CD4-positive, alpha-beta T cell treated with Interferon gamma for 1 hour (primary cell): ENCODE measurements at places on chromosomes 7 and 10.

DNA sequence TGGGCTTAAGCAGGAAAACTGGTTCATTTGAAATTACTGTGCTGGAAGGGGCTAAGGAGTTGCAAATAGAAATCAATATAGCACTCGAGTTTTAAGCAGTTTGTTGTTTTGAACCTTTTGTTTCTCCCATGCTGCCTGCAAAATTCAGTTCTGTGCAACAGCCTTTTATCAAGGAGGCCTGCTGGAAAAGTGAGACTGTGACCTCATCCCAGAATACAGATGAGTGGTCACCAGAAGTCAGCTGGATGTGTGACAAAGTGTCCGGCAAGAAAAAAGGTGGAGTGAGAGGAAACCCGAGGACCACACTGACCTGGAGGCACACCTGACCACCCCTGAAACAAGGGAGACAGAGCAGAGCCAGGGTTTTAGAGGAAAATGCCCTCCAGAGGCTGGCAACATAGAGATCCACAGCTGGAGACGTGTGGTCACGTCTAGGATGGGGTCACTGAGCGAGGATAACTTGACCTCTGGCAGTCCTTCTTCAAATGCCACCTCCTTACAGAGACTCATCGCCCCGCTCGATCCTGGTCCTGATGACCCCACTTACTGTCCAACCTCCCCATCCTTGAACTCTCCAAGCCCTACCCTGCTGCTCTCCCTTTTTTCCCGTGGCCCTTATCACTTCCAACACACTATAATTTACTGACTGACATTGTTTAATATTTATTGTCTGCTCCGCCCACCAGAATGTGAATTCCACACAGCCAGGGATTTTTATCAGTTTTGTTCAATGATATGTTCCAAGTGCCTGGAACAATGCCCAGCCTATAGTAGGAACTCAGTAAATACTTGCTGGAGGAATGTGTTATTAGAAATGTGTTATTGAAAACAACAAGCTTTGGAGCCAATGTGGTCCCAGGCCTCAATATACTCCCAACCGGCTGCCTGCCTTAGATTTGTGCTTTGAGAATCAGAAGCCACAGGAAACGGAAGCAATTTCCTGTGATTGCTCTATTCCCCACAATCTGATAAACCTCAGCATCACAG, 243.8 kb downstream of the GLI3 start:
- no peak for DNase-seq

DNA sequence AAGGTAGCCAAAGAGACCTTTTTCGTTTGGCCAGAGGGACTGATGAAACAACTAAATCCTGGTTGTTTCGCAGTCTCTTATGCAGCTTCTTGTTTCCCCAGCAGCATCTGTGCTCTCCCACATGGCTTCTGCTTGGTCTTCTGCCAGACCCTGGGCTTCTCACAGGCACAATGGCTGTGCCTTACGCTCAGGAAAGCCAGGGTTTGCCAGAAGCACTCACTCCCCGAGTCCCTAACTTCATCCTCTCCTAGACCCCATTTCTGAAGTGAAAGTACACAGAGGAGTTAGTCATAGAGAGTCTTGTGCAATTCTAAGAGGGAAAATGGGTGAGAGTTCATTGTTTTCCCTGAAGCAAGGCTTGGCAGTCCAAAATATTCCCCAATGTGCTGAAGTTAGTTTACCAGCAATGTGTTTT, 121.7 kb downstream of the EVX1 start:
- no peak for DNase-seq

- DNase-seq: no peak
Observed at GRCh38 chr7:154960063-154960790, 42.7 kb downstream of the PAXIP1 start.

DNA sequence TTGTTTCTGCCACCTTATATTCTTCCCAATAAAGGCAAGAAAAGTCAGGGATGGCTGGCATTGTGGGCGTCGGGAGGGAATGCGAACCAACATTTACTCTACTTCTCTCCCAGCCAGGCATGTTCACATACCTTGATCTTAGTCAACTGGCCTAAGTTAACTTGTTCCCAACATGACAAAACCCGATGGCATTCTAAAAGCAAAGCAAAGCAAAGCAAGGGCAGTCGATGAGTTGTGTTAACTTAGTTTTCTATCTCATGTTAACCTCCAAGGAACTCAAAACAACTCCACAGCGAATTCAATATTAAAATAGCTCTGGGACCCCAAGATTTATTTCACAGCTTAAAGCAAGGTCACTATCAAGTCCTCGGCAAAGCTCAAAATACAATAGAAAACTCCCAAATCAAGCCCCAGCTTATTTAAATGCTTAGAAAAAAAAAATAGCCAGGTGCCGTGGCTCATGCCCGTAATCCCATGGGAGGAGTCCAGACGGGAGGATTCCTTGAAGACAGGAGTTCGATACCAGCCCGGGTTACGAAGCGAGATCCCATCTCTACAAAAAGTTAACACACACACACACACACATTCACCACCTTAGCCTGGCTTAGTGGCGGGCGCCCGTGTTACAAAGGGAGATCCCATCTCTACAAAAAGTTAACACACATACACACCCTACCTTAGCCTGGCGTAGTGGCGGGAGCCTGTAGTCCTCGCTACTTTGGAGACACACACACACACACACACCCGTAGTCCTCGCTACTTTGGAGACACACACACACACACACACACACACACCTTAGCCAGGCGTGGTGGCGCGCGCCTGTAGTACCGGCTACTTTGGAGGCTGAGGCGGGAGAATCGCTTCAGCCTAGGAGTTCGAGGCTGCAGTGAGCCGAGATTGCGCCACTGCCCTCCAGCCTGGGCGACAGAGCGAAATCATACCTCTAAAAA, 901 bp upstream of the CCNY start:
- DNase-seq: peak; percentile 10

- peak; percentile 5 for DNase-seq
Observed at GRCh38 chr7:16891338-16891737, 9.6 kb upstream of the AGR3 start.

DNA sequence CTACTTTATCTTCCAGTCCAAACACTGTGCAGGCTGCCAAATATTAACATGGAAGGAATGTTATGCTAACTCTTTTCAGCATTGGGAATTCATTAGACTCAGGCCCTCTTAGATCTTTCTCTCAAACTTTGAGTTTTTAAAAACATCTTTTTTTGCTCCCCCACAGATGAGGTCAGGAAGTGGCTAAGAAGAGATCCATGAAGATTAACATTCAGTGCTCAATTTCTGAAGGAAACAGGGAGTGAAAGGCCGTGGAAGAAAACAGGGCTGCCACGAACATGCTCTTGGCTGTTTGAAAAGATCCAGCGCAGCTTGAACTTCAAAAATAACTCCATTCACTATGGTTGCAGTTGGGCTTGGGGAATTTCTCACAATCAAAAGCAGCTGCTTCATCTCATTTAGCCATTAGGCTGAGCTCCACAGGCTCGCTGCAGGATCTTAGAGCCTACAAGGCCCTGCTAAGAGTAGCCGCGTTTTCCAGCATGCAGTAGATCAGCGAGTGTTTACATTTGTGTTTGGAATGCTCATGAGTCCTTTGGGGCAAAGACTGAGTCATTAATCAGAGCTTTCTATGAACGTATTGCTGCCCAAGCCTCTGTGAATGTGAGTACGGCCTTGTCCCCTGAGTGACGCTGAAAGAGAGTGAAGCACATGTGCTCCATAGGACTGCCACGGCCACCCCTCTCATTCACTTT, 41.2 kb upstream of the TNS3 start:
- no peak for DNase-seq

- DNase-seq: no peak
Observed at GRCh38 chr7:54841772-54842697, 83.0 kb upstream of the SEC61G start.

DNA sequence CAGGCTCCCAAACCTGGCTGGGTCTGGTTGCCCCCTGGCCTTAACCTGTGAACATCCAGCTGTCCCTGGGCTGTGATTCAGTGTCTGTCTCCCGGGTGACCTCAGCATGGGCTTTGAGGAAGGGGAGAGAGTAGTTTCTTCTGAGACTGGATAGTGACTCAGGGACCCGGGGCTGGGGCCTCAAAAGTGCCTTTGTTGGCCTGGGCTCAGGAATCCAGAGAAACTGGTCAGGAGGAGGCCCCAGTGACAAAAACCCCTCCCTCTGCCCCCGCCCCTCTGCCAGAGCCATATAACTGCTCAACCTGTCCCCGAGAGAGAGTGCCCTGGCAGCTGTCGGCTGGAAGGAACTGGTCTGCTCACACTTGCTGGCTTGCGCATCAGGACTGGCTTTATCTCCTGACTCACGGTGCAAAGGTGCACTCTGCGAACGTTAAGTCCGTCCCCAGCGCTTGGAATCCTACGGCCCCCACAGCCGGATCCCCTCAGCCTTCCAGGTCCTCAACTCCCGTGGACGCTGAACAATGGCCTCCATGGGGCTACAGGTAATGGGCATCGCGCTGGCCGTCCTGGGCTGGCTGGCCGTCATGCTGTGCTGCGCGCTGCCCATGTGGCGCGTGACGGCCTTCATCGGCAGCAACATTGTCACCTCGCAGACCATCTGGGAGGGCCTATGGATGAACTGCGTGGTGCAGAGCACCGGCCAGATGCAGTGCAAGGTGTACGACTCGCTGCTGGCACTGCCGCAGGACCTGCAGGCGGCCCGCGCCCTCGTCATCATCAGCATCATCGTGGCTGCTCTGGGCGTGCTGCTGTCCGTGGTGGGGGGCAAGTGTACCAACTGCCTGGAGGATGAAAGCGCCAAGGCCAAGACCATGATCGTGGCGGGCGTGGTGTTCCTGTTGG, at the start of gene CLDN4:
CLDN4 (plus strand) TSS at position 316 of the 903 bp plus-strand sequence; CDS start at position 522, 206 bp downstream.
- no peak for DNase-seq

- DNase-seq: no peak
Observed at GRCh38 chr7:14690075-14690474, 212.5 kb downstream of the DGKB start.

- DNase-seq: no peak
Observed at GRCh38 chr7:123757095-123757494, 8.3 kb upstream of the WASL start.

DNA sequence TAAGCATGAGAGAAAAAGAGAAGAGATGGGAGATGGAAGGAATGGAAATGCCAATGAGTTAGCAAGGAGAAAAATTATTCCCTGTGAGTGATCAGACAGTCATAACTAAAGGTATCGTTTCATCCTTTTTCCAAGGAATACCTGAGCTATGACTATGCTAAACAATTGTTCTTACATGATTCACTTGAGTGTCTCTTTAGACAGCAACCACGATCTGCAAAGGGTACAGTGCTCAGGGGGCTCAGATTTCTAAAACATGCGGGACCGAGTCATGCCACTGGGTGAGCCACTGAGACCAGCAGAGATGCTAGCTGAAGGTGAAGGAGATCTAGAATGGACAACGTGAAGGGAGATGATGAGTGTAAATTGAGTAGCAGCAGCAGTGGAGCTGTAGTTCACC, 78.0 kb upstream of the CTTNBP2 start:
- DNase-seq: no peak

DNA sequence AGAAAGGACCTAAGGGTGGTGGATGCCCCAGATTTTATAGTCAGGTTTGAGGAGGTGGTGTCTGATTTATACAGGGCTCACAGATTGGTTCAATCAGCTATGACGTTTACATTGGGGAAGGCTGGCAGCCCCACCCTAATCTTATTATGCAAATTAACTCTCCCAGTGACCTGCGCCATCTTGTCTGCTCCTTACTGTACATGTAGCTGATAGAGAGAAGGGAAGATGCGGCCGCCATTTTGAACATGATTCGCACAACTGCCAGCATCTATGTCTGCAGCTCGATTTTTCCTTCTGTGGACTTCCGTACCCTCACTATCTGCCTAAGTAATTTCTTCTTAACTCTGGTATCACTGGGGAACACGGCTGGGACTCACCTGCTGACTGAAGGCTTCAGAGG, 619.0 kb upstream of the DPP6 start:
- DNase-seq: no peak

DNA sequence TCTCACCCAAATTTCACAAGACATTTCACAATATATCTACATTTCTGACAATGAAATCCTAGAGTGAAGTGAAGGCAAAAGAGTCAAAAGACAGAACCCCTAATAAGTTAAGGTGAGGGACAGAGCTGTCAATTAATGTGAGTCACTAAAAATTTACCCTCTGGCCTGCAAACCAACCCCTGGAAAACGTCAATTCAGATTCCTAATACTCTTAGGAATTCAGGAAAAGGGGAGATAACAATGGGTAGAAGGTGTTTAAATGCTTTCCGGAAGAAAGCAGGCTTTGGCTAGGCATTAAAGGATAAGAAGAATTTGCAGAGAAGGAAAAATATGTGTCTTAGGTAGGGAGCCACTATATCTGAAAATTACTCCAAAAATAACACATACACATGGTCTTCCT, 299.6 kb downstream of the INHBA start:
- no peak for DNase-seq

DNA sequence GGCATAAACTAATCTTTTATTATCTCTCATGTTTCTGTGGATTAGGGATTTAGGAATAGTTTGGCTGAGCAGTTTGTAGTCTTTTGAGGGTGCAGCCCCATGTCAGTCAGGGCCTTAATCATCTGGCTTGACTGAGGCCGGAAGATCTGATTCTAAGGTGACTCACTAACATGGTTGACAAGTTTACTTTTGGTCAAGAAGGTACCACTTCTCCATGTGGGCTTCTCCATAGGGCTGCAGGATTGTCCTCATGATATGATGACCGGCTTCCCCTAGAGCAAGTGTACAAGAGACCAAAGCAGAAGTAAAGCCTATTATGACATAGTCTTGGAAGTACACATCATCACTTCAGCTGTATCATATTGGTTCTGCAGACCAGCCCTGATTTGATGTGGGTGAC, 45.9 kb upstream of the OIT3 start:
- DNase-seq: peak; percentile 1

- DNase-seq: no peak
Observed at GRCh38 chr10:83820033-83820432, 319.3 kb upstream of the GHITM start.

DNA sequence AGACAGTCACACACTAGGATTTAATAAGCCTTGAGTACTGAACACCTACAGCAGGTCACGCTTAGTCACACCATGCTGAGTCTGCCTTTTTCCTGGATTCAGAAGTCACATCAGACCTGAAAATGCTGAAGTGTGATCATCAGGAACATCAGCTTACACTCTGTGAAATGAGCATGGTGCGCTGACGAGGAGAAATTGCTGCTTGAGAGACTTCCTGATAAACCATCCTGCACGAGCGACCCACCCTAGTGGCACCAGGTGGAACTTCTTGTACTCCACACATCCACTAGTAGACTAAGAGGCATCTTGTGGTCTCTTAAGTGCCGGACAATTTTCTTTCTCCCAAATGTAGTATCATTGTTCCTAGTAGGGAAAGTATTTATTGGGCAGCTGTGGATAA, 51.8 kb upstream of the MRLN start:
- DNase-seq: no peak
